Nucleus accumbens (tissue), 56 donors: ENCODE measurements at places on chromosomes 1 and 21.

DNA sequence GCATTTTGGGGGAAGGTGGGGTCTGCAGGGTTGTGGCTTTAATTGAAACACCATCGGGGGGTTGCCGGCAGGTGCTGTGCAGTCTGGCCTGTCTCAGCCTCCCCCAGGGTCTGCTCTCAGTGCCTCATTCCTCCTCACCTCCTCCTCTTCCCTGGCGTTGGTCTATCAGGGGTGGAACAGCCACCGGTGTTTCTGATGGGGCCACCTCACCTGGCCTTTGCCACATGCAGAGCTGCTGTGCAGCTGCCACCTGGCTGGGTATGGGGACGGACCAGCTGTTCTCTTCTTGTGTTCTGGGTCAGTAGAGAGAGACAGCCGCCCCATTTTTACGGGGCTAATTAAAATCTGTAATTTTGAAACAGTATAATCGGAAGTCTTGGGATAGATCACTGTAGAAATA lies 53.9 kb downstream of the SPSB1 start:
- DNase-seq = no peak

- no peak for DNase-seq
Observed at GRCh38 chr21:15688016-15688415, 41.8 kb upstream of the USP25 start.

- no peak for DNase-seq
Observed at GRCh38 chr1:165883056-165883455, 55.6 kb downstream of the UCK2 start.

DNA sequence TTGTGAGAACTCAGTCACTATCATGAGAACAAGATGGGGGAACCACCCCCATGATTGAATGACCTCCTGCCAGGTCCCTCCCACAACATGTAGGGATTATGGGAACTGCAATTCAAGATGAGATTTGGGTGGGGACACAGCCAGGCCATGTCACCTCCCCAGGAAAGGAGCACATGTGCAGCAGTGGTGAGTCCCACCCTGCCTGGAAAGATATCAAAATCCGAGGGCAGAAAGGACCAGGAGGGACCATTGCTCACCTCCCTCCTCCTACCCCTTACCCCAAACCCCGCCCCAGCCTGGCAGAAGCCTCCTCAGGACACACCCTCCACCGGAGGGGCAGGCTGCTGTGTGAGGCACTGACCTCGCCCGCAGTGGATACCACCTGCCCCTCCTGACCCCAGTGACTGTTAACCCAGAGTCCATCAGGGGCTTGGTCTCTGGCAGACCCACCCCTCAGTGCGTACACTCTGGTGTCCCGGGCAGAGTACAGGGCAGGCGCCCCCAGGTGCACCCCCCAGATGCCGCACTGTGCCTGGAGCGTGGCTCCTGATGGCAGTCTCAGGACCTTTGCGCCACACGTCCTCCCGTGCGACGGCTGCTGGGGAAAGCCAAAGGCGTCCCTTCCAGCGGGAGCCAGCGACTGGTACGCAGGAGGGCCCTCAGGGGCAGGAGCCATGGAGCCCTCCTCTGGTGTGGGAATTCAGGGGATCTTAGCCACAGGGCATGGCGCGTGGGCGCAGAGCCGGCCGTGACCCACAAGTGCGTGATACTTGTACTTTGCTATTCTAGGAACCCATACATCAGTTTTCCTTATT lies 20.9 kb downstream of the PDXK start:
- DNase-seq = no peak

DNA sequence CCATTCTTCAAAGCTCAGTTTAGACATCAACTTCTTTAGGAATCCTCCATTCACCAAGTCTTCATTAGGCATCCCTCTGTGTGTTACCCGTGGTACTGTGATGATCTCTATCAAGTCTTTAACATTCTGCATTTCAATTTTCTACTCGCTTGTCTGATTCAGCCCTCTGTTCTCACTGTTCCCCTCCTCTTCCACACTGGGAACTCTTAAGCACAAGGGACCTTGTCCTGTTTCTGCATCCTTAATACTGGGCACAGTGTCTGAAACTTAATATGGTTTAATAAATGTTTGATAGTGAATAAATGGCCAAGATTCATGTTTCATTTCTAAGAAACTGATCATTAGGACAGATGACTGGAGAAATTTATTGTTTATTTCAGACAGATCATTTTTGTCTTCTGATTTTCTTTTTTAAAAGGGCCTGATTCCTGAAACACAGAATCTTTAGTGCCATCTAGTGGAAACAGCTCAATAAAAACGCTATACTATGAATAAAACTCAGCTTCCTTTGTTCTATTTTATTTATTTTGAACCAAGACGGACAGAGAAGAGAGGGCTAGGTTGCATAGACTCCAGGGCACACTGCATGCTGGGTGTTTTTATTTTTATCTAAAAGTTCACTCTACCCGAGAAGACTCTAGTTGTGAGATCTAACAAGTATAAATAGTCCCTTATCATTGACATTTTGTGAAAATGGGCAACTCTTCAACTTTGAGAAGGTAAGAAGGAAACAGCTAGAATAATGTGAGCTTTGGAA lies 7.0 kb upstream of the TRIM45 start:
- DNase-seq = no peak

GRCh38 chr1:210252621-210253051 lies 20.0 kb downstream of the SERTAD4 start:
- DNase-seq = no peak

- peak; percentile 84 for DNase-seq
Observed at GRCh38 chr1:201539561-201540431, 869 bp downstream of the NAV1 start.

- no peak for DNase-seq
Observed at GRCh38 chr1:30696831-30697230, 26.6 kb downstream of the MATN1 start.

GRCh38 chr1:222454186-222454585 lies 93.7 kb downstream of the HHIPL2 start:
- DNase-seq = no peak

DNA sequence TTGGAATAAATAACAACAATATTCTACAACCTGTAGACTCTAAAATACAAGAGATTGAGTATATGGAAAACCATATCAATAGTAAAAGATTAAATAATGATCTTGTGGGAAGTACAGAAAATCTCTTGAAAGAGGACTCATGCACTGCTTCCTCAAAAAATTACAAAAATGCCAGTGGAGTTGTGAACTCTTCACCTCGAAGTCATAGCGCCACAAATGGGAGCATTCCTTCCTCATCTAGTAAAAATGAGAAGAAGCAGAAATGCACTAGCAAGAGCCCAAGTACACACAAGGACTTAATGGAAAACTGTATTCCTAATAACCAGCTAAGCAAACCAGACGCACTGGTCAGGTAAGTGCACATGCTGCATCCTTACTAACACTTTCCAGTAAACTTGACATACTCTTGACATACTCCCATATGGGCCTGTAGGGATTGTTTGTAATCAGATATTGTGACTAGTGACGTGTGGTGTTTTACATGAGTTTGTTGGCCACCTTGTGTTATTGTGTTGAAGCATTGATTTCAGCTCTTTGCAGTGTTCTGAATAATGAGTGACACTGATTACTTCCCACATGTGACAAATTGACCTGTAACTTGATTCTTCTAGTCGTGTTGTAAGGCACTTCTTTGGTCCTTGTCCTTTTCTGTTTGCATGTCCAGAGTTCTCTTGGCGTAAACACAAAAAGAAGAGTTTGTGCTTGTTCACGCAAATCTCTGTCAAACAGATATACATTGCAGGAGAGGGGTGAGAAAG lies 28.0 kb downstream of the MACO1 start:
- no peak for DNase-seq

- no peak for DNase-seq
Observed at GRCh38 chr1:113133038-113133437, 60.0 kb downstream of the LRIG2 start.

DNA sequence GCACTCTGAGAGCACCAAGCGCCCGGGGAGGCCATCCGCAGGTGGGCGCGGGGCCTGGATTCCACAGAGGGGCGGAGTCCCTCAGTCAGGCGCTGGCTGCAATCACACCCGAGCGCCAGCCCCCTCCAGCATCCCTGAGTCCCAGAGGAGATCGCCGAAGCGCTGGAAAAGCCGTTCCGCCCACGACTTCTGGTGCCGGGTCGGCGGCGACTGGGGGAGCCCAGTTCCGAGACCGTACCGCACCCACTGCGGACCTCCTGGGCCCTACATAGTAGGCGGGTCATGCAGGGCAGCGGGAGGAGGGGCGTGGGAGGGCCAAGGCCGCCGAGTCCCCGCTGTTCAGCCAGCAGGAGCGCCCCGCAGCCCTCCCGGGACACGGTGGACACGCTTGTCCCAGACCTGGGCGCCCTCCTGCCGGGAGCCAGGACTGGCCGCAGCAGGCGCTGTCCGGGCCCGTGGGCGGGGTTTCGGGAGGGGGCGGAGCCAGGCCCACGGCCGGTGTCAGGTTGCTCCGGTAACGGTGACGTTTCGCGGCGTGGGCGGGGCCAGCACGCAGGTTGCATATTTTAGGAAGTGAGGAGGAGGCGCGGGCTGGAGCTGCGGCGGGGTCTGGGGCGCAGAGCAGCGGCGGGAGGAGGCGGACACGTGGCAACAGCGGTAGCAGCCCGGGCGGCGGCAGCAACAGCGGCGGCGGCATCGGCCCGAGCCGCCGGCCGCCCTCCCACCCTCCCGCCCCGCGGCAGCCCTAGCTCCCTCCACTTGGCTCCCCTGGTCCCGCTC lies at the start of gene ATP1A1:
ATP1A1 (plus strand) TSS at position 594 of the 780 bp plus-strand sequence. CDS start 268 bp downstream, outside the sequence.
- peak; percentile 86 for DNase-seq

- no peak for DNase-seq
Observed at GRCh38 chr1:110107867-110108469, 4.3 kb upstream of the UBL4B start.

- DNase-seq = no peak
Observed at GRCh38 chr1:107095647-107096046, 39.2 kb downstream of the PRMT6 start.

GRCh38 chr1:27145934-27146354 lies 9.0 kb downstream of the SLC9A1 start:
- no peak for DNase-seq

- DNase-seq = no peak
Observed at GRCh38 chr1:35180776-35181374, 12.1 kb downstream of the SFPQ start.

GRCh38 chr1:153350321-153350957 lies 1.8 kb upstream of the PGLYRP4 start:
- no peak for DNase-seq

- DNase-seq = no peak
Observed at GRCh38 chr1:192439373-192440025, 122.7 kb downstream of the RGS21 start.
